Aorta (tissue), 5 donors: ENCODE measurements at places on chromosomes 6 and 20. TPM values are rescaled to one million over a fixed set of nuclear protein-coding genes. Genes with fewer than 3 reads are reported as not detected.

The TRMT6 gene
- polyA plus RNA-seq = 7.5 TPM

The KCNB1 gene
- polyA plus RNA-seq = not detected

The ASIP gene
- polyA plus RNA-seq = not detected

The KHDC1L gene
- not detected for polyA plus RNA-seq

The TRIM38 gene
- polyA plus RNA-seq = 11.9 TPM

The GNMT gene
- polyA plus RNA-seq = not detected

The DEFB124 gene
- not detected for polyA plus RNA-seq

The GPSM3 gene
- polyA plus RNA-seq = 5.4 TPM

The SPAG4 gene
- 3.8 TPM for polyA plus RNA-seq

The CST4 gene
- not detected for polyA plus RNA-seq

The PLCB1 gene
- polyA plus RNA-seq = 2.4 TPM

The ITPR3 gene
- 7.0 TPM for polyA plus RNA-seq

The CGAS gene
- polyA plus RNA-seq = 2.5 TPM

The EFCAB8 gene
- not detected for polyA plus RNA-seq

The EBF4 gene
- 30.3 TPM for polyA plus RNA-seq
